ENCODE measurements at places on chromosomes 2 and 18. TPM values are rescaled to one million over a fixed set of nuclear protein-coding genes. Genes with fewer than 3 reads are reported as not detected.

Gene AOX1
- total RNA-seq, result 67.2 TPM

Gene NR4A2
- total RNA-seq, result 111 TPM

DNA sequence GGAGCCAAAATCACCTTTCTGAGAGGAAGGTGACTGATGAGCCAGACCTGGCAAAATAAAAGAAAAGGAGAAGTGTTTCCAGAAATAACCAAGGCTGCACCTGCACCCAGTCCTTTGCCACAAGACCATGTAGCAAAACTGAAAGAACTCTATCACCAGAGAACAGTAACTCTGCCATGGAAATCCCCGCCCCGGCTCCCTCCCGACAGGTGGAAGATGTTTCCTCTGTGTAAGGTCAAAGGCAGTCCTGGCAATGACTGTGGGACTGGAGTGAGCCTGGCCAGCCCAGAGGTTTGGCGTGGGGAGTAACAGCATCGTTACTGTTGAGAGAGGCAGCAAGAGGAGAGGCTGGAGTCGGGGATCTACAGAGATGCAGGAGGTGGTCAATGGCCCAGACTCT, 42.3 kb downstream of the SPRED2 start:
- H3K4me3 ChIP-seq, result no peak overlapping the region
- no peak for DNase-seq
- no peak overlapping the region for H3K27ac ChIP-seq
- H3K36me3 ChIP-seq, result no peaks in the 10 kb centered on the region

DNA sequence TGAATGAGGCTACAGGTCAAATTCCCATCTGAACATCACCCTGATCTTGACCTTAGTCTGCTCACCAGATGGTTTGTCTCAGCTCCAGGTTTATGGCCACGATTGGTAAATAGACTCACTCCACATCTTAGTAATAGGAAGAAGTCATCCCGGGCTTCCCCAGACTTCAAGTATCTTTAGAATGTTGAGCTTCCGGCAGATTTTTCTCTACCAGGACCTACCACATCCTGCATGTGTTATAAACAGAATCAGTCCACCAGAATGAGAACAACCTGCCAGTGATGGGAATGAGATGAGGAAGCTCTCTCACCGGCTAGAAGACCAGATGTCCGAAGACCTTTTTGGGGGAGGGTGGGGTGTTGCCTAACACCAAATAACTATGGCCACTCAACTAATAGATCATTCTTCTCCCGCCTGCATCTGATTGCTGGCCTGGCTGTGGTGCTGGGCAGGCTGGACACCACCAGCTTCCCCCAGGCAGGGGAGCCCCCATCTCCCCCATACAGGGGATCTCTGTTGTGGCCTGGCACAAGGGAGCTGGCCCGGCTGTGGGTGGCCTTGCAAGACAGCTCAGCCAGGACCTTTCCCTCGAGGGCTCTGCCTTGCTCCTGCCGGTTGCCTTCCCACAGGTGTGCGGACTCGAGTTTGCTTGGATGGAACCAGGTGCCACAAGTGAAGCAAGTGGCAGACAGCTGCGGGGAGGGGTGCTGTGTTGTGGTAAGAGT, 88.5 kb downstream of the SH3RF3 start:
- H3K36me3 ChIP-seq, result no peaks in the 10 kb centered on the region
- no peak overlapping the region for H3K4me3 ChIP-seq
- H3K27me3 ChIP-seq, result no peaks in the 10 kb centered on the region
- peaks cover 10% of the 10 kb centered on the region for H3K4me1 ChIP-seq

DNA sequence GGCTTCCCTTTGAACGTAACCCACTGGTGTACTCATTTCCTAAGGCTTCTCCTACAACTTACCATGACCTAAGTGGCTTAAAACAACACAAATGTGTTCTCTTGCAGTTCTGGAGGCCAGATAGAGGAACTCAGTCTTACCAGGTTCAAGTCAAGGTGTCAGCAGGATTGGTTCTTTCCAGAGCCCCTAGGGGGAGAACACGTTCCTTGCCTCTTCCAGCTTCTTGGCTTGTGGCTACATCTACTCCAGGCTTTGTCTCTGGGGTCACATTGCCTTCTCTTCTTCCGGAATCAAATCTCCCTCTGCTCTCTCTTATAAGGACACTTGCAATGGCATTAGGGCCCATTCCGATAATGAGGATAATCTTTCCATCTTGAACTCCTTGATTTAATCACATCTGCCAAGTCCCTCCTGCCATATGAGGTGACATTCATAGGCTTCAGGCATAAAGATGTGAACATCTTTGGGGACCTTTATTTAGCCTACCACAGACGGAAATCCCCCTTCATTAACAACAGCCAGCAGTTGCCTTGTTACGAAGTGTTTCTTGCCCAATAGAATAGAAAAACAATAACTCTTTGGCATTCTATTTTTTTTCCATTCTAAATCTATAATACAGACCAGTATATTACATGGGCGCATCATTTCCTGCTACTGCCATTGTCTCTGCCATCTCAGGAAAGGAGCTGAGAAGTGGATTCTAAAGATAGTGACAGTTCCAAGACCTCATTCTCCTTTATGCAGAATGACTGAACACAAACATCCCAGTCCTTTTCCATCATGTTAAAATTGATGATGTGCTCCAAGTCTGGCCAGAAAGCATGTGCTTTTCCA, 362.0 kb downstream of the ZNF521 start:
- H3K27me3 ChIP-seq, result no peaks in the 10 kb centered on the region
- DNase-seq, result no peak
- no peaks in the 10 kb centered on the region for H3K4me1 ChIP-seq
- no peak overlapping the region for H3K27ac ChIP-seq

Gene MREG
- total RNA-seq, result 1.5 TPM

Gene B3GNT7
- total RNA-seq, result 25.2 TPM

GRCh38 chr2:56231361-56231760, 47.6 kb downstream of the CCDC85A start:
- no peak overlapping the region for H3K4me3 ChIP-seq
- H3K27ac ChIP-seq, result no peak overlapping the region
- no peaks in the 10 kb centered on the region for H3K36me3 ChIP-seq
- no peak for DNase-seq

DNA sequence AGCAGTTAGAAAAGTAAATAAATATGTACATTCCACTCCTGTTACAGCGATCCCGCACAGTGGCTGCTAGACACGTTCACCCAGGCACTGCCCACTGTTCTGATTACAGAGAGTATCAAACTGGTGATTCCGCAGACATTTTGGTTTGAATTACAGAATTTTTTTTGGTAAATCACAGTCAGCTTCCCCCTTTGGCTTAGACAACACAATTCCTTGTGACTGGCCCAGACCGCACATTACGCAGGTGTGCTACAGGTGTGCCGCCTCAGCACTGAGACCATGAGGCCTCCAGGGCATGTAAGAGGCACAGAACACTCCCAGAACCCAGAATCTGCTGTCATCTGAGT, 112.3 kb downstream of the PXDN start:
- H3K27me3 ChIP-seq, result no peaks in the 10 kb centered on the region
- H3K4me1 ChIP-seq, result peaks cover 3% of the 10 kb centered on the region
- no peak overlapping the region for H3K27ac ChIP-seq
- DNase-seq, result no peak
- H3K4me3 ChIP-seq, result no peak overlapping the region

- H3K4me1 ChIP-seq, result no peaks in the 10 kb centered on the region
- H3K4me3 ChIP-seq, result no peak overlapping the region
- no peak for DNase-seq
- H3K27ac ChIP-seq, result no peak overlapping the region
- H3K27me3 ChIP-seq, result no peaks in the 10 kb centered on the region
Measured at GRCh38 chr18:61093965-61094364, 239.3 kb upstream of the CDH20 start.

- H3K27ac ChIP-seq, result no peak overlapping the region
- H3K27me3 ChIP-seq, result no peaks in the 10 kb centered on the region
- DNase-seq, result no peak
- H3K36me3 ChIP-seq, result no peaks in the 10 kb centered on the region
Measured at GRCh38 chr2:5454051-5454390, 238.2 kb upstream of the SOX11 start.

- H3K4me3 ChIP-seq, result no peak overlapping the region
- peaks cover 11% of the 10 kb centered on the region for H3K4me1 ChIP-seq
- H3K36me3 ChIP-seq, result no peaks in the 10 kb centered on the region
- peak overlapping the region; percentile 50 for H3K27ac ChIP-seq
- peak; percentile 66 for DNase-seq
Measured at GRCh38 chr2:127516041-127516762, 10.1 kb downstream of the IWS1 start.

Gene MAP3K19
- total RNA-seq, result 1.5 TPM

- DNase-seq, result no peak
- H3K27ac ChIP-seq, result no peak overlapping the region
- no peak overlapping the region for H3K4me3 ChIP-seq
- no peaks in the 10 kb centered on the region for H3K27me3 ChIP-seq
- H3K36me3 ChIP-seq, result no peaks in the 10 kb centered on the region
- H3K4me1 ChIP-seq, result no peaks in the 10 kb centered on the region
Measured at GRCh38 chr2:239908308-239908707, 116.8 kb downstream of the NDUFA10 start.

GRCh38 chr2:100957996-100958653, 44.0 kb upstream of the RPL31 start:
- no peaks in the 10 kb centered on the region for H3K27me3 ChIP-seq
- no peak overlapping the region for H3K27ac ChIP-seq
- DNase-seq, result no peak
- H3K36me3 ChIP-seq, result no peaks in the 10 kb centered on the region
- no peak overlapping the region for H3K4me3 ChIP-seq

Gene ABCG5
- not detected for total RNA-seq

Gene MYOM1
- 4.0 TPM for total RNA-seq

DNA sequence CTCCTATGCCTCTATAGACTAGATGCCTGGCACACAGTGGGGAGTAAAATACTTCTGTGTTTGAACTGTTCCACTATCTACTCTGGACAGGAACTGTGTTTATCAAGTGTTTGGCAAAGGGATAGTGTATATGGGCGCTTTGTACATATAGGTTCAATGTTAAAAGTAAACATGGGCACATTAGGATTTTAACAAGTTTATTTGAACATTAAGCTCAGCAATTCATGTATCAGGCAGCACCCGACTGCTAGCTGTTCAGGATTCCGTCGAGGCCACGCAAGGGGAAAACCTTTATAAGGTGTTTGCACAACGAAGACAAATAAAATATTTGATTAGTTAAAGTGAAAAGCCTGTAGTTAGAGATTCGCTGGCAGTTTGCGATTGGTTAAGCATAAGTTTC, 43.4 kb upstream of the ROCK2 start:
- peaks cover 2% of the 10 kb centered on the region for H3K4me1 ChIP-seq
- H3K27ac ChIP-seq, result no peak overlapping the region
- no peak for DNase-seq
- no peaks in the 10 kb centered on the region for H3K36me3 ChIP-seq

GRCh38 chr2:1775511-1776035, 31.3 kb upstream of the PXDN start:
- no peaks in the 10 kb centered on the region for H3K4me1 ChIP-seq
- no peak overlapping the region for H3K27ac ChIP-seq
- DNase-seq, result no peak
- no peak overlapping the region for H3K4me3 ChIP-seq
- H3K36me3 ChIP-seq, result no peaks in the 10 kb centered on the region
- no peaks in the 10 kb centered on the region for H3K27me3 ChIP-seq

GRCh38 chr2:157480182-157480961, 36.5 kb upstream of the CYTIP start:
- no peak overlapping the region for H3K4me3 ChIP-seq
- H3K27ac ChIP-seq, result no peak overlapping the region
- no peaks in the 10 kb centered on the region for H3K27me3 ChIP-seq
- no peaks in the 10 kb centered on the region for H3K4me1 ChIP-seq
- no peaks in the 10 kb centered on the region for H3K36me3 ChIP-seq

DNA sequence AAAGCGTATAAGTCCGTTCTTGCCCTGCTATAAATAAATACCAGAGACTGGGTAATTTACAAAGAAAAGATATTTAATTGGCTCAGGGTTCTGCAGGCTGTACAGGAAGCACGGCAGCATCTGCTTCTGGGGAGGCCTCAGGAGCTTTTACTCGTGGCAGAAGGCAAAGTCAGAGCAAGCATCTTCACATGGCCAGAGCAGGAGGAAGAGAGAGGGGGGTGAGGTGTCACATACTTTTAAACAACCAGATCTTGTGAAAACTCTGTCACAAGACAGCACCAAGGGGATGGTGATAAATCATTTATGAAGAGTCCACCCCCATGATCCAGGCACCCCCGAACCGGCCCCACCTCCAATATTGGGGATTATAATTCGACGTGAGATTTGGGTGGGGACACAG, 130.6 kb downstream of the LTBP1 start:
- no peaks in the 10 kb centered on the region for H3K36me3 ChIP-seq
- no peak for DNase-seq
- no peaks in the 10 kb centered on the region for H3K27me3 ChIP-seq
- H3K4me3 ChIP-seq, result no peak overlapping the region
- no peaks in the 10 kb centered on the region for H3K4me1 ChIP-seq

Gene POTEE
- total RNA-seq, result 0.13 TPM

Gene FBLN7
- 0.18 TPM for total RNA-seq

- no peak for DNase-seq
- H3K4me1 ChIP-seq, result peaks cover 7% of the 10 kb centered on the region
- H3K27me3 ChIP-seq, result no peaks in the 10 kb centered on the region
- H3K36me3 ChIP-seq, result no peaks in the 10 kb centered on the region
Measured at GRCh38 chr2:30362468-30363081, 84.5 kb upstream of the LCLAT1 start.

Gene FBXO48
- 1.1 TPM for total RNA-seq

DNA sequence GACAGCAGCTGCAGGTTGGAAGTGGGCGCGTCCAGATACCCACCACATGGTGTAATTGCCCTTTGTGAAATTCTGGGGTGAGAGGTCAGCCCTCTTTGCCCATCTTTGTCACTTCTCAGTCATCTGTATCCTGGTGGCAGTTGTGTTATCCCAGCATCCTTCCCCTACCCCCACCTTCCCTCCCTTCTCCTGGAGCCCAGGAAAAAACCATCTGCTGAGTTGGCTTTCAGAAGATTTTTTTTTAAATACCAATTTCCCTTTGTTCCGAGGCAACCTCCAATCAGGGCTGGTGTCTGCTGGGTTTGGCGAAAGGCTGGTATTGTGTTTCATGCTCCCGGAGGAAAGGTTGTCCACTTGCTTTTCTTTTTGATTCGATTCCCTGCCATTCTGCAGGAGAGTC, 35.2 kb downstream of the SETBP1 start:
- H3K4me1 ChIP-seq, result peaks cover 13% of the 10 kb centered on the region
- no peak overlapping the region for H3K27ac ChIP-seq
- no peak for DNase-seq
- H3K27me3 ChIP-seq, result no peaks in the 10 kb centered on the region

Gene AQP12A
- total RNA-seq, result not detected

DNA sequence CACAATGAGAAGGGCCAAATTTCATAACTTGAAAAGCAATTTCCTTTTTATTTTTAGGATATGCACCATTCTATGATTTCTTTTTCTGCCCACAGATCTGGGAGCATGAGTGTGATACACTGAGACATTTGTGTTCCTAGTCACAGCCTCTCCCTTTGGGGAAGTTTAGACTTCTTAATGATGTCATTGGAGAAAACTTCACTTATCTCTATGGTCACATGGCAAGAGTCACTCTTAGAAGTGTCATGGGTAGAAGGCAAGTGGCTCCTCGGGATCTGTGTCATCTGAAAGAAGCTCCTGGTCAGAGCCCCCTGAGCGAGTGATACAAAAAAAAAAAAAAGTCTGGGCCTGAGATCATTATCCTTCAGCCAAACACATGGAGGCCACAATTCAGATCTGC, 62.5 kb upstream of the LGALSL start:
- H3K27ac ChIP-seq, result no peak overlapping the region
- H3K36me3 ChIP-seq, result no peaks in the 10 kb centered on the region
- no peak for DNase-seq
- H3K27me3 ChIP-seq, result no peaks in the 10 kb centered on the region
- no peaks in the 10 kb centered on the region for H3K4me1 ChIP-seq
- no peak overlapping the region for H3K4me3 ChIP-seq

All from ovary (tissue), 10 donors.